ENCODE measurements at places on chromosomes 2 and 18. TPM values are rescaled to one million over a fixed set of nuclear protein-coding genes. Genes with fewer than 3 reads are reported as not detected.

- no peak overlapping the region for H3K27ac ChIP-seq
- H3K4me3 ChIP-seq: no peak overlapping the region
- H3K27me3 ChIP-seq: no peaks in the 10 kb centered on the region
- DNase-seq: no peak
These were observed 113.0 kb downstream of the DNER start for GRCh38 chr2:229601396-229601795.

DNA sequence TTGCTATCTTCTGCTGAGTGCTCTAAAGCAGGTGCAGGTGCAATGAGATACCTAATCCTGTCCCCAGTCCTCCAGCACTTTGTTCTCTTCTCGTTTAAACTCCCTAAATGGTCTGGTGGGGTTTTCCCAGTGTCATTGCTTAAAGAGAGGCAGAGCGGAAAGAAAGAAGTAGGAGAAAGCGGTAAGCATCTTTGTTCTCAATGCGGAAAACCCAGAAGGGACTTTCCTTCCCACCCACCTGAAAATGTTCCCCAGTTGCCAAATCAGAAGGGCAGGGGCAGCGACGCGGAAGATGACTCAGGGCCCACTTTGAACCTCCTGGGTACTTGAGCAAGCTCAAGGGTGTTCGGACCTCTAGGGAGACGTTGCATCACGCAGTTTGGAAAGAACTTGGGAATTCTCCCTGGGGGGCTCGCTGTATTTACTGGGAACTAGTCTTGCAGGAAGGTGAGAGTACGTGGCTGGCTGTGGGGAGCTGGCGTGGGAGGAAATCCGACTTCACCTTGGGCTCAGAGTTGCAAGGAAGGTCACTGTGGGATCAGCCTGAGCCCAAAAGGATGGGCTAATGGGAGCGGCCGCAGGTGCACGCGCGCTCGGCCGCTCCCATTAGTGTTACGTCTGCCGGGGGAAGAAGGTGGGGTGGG is 589 bp upstream of the SGPP2 start:
- DNase-seq: no peak
- H3K36me3 ChIP-seq: no peaks in the 10 kb centered on the region
- H3K27ac ChIP-seq: peak overlapping the region; percentile 4
- H3K4me3 ChIP-seq: peak overlapping the region; percentile 56

DNA sequence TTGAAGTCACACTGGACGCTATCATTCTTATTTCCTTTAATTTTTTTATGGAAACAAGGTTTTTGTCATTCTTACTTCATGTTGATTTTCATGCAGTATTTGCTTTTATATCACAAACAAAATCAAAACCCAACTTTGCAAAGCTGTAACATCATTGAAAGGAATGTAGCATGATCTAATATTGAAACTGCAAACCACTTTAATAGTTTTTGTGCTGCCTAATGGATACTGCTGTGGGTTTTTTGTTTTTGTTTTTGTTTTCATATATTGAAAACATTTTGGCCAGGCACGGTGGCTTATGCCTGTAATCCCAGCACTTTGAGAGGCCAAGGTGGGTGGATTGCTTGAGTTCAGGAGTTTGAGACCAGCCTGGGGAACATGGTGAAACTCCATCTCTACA is 81.6 kb downstream of the MAP2 start:
- H3K4me3 ChIP-seq: no peak overlapping the region
- H3K27me3 ChIP-seq: no peaks in the 10 kb centered on the region
- no peak for DNase-seq
- no peak overlapping the region for H3K27ac ChIP-seq
- H3K36me3 ChIP-seq: no peaks in the 10 kb centered on the region

DNA sequence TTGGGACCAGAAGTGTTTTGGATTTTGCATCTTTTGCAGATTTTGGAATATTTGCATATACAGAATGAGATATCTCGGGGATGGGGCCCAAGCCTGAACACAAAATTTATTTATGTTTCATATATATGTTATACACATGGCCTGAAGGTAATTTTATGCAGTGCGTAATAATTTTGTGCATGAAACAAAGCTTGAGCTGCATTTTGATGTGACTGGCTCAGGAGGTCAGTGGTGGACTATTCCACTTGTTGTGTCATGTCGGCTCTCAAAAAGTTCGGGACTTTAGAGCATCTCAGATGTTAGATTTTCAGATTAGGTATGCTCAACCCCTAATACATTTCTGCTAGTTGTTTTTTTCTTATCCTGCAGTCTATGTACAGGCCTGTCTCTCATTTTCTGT is 145.4 kb downstream of the FAM210A start:
- H3K4me1 ChIP-seq: peaks cover 20% of the 10 kb centered on the region
- no peaks in the 10 kb centered on the region for H3K27me3 ChIP-seq
- DNase-seq: no peak

DNA sequence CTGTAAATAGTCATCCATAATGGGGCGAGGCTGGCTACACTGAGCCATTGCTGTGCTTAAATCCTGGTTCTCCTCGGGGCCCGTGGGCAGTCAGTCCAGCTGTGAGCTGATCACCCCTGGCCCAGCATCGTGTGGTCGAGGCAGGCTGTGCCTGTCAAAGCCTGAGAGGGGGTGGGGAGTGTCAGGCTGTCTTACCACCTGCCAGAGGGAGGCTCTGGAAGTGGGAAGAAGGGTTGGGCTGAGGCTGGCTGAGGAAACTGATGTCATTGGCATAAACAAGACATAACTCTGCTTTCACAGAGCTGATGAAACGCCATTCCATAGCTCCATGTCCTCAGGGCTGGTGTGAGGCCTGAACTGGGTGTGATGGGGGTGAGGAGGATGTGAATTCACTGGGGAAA is 49.7 kb downstream of the KLHL29 start:
- no peak for DNase-seq
- H3K4me1 ChIP-seq: no peaks in the 10 kb centered on the region
- no peaks in the 10 kb centered on the region for H3K36me3 ChIP-seq
- H3K27me3 ChIP-seq: no peaks in the 10 kb centered on the region

- H3K4me1 ChIP-seq: peaks cover 13% of the 10 kb centered on the region
- H3K27me3 ChIP-seq: no peaks in the 10 kb centered on the region
- peak overlapping the region; percentile 63 for H3K4me3 ChIP-seq
- peak overlapping the region; percentile 70 for H3K27ac ChIP-seq
- H3K36me3 ChIP-seq: no peaks in the 10 kb centered on the region
These were observed 3.2 kb downstream of the ID2 start for GRCh38 chr2:8684878-8685696.

DNA sequence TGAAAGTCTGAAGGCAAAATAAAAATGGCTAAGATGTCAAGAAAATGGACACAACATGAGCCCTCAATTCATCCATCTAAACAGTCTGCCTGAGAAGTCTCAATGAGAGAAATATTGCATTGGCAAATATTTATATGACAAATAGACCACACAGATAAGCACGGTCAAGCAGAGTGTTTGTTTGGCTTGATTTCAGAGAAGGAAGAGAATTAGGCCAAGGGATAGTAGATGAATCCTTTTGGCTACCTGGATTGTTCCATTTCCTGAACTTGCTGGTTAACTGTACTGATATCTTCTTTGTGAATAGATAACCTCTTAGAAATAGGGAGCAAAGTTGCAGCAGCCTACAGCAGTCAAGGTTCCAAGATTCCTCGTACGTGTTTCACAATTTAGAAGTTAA is 129.6 kb downstream of the RBMS1 start:
- no peaks in the 10 kb centered on the region for H3K27me3 ChIP-seq
- peaks cover 19% of the 10 kb centered on the region for H3K4me1 ChIP-seq
- no peak overlapping the region for H3K4me3 ChIP-seq

DNA sequence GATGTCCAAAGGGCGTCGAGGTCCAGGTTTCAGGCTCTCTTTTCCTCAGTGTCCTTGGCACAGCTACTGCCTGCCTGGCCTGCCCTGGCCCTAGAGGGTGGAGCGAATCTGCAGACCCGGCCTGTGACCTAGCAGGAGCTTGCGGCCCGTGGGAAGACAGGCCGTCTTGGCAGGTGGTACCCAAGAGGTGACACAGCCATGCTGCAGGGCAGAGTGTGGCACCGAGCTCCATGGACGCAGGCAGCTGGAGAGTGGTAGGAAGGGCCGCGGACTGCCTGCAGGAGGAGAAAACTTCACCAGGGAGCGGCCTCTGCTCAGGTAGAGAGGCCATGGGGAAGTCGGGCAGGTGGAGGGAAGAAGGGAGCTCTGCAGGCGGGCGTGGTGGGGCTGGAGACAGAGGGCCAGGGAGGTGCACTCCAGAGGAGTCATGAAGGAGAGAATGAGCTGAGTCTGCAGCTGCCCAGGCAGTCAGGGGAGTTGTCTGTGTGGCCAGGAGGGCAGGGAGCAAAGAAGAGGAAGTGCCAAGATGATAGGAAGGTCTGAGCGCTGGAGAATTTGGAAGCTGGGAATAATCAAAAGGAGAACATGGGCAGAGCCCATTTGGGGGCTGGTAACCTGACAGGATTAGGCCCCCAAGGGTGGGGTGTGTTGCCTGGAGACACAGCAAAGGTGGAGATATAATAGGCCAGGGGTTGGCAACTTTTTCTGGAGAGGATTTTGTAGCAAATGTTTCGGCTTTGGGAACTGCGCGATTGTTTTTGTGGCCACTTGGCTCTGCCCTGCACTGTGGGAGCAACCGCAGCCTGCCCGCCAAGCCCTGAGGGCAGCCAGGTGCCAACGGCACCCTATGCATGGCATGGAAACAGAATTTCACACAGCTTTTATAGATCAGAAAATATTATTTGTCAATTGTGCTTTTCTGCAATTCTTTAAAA is 154.4 kb upstream of the PXDN start:
- H3K27me3 ChIP-seq: no peaks in the 10 kb centered on the region
- no peaks in the 10 kb centered on the region for H3K36me3 ChIP-seq
- no peak overlapping the region for H3K4me3 ChIP-seq
- no peak for DNase-seq

GRCh38 chr2:230346465-230346864 is 19.5 kb downstream of the SP140L start:
- no peaks in the 10 kb centered on the region for H3K36me3 ChIP-seq
- no peaks in the 10 kb centered on the region for H3K27me3 ChIP-seq
- peaks cover 33% of the 10 kb centered on the region for H3K4me1 ChIP-seq
- no peak overlapping the region for H3K4me3 ChIP-seq
- H3K27ac ChIP-seq: no peak overlapping the region

DNA sequence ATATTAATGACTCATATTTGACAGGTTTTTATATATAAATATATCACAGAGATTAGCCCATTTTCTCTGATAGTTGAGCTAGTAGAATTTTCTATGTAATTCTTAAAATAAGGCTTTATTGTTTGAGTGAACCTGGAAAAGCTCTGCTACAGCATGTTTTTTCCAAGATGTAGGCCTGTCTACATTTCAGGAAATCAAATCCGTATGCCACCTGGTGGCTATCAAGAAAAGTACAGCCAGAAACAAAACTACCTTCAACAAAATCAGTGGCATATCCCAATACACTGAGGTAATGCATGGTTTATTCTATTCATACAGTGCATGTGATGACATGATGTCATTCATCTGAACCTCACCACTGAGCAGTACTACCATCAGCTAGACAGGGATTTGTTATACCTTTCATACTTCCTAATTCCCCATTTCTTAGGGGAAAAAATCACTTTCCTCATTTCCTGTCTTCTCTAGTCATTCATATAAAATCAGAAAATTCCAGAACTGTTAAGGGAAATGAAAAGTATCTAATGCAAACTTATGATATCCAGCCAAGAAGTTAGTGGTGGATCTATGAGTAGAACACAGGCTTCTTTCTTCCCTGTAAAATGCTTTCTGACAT is 310.4 kb upstream of the SYT4 start:
- H3K4me1 ChIP-seq: no peaks in the 10 kb centered on the region
- H3K4me3 ChIP-seq: no peak overlapping the region
- no peak overlapping the region for H3K27ac ChIP-seq
- no peaks in the 10 kb centered on the region for H3K36me3 ChIP-seq
- H3K27me3 ChIP-seq: no peaks in the 10 kb centered on the region

DNA sequence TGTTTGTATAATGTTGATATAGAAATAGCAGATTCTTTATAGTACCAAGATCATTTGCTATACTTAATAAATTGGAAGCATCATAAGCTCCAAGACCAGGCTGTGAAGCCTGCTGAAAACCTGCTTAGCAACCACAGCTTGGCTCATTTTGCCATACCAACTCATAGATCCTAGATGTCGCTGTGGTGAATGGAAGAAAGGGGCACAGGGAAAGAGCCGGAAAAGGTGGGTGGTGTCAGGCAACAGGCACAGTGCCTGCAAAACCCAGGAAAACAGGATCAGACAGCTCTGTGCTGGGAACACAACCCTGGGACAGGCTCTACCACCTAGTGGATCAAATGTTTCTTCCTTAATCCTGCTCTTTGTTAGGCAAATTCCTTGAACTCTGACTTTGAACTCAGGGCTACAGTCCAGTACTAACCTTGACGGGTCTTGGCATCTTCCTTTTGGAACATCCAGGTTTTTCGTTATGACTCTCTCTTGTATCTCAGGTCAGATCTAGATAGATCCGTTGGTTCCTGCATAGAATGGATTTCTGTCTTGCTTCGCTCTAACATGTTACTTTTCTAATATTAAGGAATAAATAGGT is 31.6 kb downstream of the TWSG1 start:
- H3K27ac ChIP-seq: no peak overlapping the region
- H3K4me3 ChIP-seq: no peak overlapping the region
- H3K36me3 ChIP-seq: no peaks in the 10 kb centered on the region
- no peaks in the 10 kb centered on the region for H3K4me1 ChIP-seq
- H3K27me3 ChIP-seq: no peaks in the 10 kb centered on the region
- DNase-seq: no peak

GRCh38 chr2:142741764-142742269 is 135.6 kb upstream of the KYNU start:
- H3K36me3 ChIP-seq: no peaks in the 10 kb centered on the region
- DNase-seq: no peak
- H3K4me3 ChIP-seq: no peak overlapping the region
- no peak overlapping the region for H3K27ac ChIP-seq

GRCh38 chr18:8711736-8712135 is 6.4 kb downstream of the MTCL1 start:
- H3K27me3 ChIP-seq: peaks cover 14% of the 10 kb centered on the region
- no peak for DNase-seq
- no peaks in the 10 kb centered on the region for H3K36me3 ChIP-seq
- H3K27ac ChIP-seq: no peak overlapping the region
- no peak overlapping the region for H3K4me3 ChIP-seq

DNA sequence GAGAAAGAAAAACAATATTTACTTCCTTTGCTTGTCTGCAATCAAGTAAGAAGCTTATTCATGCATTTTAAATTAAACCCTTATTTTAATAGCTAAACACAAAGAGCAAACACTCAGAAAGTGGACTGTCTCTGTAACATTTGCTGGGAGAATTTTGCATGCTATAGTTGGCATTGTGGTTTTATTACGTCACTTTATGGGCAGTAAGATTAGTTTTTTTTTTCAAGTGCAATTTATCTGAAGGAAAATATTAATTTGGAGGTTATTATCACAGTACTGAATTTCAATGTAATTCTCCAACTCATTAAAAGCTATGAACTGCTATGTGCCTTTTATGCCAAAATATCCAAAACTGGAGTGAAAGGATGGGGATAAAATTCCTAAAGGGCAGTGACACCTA is 103.3 kb downstream of the TMEFF2 start:
- no peaks in the 10 kb centered on the region for H3K4me1 ChIP-seq
- H3K4me3 ChIP-seq: no peak overlapping the region
- no peak for DNase-seq

- no peaks in the 10 kb centered on the region for H3K36me3 ChIP-seq
- no peak overlapping the region for H3K27ac ChIP-seq
- DNase-seq: no peak
- H3K4me1 ChIP-seq: no peaks in the 10 kb centered on the region
- no peak overlapping the region for H3K4me3 ChIP-seq
These were observed 15.1 kb downstream of the RASGRP3 start for GRCh38 chr2:33491441-33492084.

GRCh38 chr2:61229936-61230335 is 67.9 kb downstream of the C2orf74 start:
- H3K27ac ChIP-seq: no peak overlapping the region
- H3K4me3 ChIP-seq: no peak overlapping the region
- no peaks in the 10 kb centered on the region for H3K27me3 ChIP-seq
- H3K36me3 ChIP-seq: peaks cover 38% of the 10 kb centered on the region

Gene TACR1
- total RNA-seq: not detected

Gene SCN7A
- total RNA-seq: not detected

Gene DSC2
- not detected for total RNA-seq

Gene YES1
- 21.4 TPM for total RNA-seq

Gene REG3G
- not detected for total RNA-seq

Gene TEX44
- total RNA-seq: not detected

Gene TLX2
- total RNA-seq: 0.37 TPM
